ENCODE measurements at places on chromosomes 1 and 21. TPM values are rescaled to one million over a fixed set of nuclear protein-coding genes. Genes with fewer than 3 reads are reported as not detected.

- DNase-seq, result no peak
Measured at GRCh38 chr1:20086800-20087199, 16.8 kb downstream of the PLA2G5 start.

DNA sequence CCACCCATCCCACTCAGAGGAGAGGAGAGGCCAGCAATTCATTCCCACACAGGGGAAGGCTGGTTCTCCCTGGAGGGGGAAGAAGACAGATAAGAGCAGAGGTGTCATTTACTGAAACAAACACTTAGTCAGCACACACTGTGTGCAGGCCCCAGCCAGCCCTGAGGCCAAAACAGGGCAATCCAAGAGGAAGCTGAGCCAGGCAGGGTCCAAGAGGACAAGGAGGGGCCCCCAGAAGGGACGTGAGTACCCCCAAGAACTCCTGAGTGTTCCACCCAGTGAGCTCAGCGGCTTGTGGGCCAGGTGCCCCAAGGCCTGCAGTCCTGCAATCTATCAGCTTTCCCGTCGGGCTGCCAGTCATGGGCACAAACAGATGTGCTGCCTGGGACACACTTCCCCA is 15.8 kb downstream of the ADGRB2 start:
- DNase-seq, result no peak

DNA sequence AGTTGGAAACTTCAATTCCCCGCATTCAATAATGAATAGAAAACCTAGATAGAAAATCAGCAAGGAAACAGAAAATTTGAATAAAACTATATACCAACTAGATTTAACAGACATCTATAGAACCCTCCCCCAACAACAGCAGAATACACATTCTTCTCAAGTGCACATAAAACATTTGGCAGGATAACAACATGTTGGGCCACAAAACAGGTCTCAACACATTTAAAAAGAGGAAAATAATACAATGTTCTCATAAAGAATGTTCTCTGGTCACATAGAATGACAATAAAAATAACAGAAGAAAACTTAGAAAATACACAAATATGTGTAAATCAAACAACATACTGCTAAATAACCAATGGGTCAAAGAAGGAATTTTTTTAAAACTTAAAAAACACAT is 24.9 kb downstream of the ITGB3BP start:
- no peak for DNase-seq

- no peak for DNase-seq
Measured at GRCh38 chr1:31234123-31234708, 5.5 kb downstream of the NKAIN1 start.

The NBPF10 gene
- total RNA-seq, result 4.8 TPM

The POLR3GL gene
- 26.4 TPM for total RNA-seq

DNA sequence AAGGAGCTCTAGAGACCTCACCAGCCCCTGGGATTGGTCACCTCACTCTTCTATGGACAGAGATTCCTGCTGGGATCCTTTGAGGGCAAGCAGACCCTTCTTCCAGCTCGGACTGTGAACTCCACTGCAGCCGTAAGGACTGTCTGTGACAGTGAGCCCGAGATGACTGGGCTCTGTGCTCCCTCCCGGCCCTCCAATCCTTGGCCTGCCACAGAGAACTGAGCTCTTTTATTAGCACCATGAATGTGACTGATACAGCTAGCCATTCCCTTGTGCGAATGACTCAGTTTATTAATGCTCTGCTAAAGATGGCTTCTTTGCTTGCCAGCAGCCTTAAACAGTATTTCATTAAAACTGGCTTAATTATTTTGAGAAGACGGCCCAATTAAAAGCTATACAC is 194.6 kb upstream of the LMO4 start:
- DNase-seq, result no peak

The PEAR1 gene
- 17.4 TPM for total RNA-seq

DNA sequence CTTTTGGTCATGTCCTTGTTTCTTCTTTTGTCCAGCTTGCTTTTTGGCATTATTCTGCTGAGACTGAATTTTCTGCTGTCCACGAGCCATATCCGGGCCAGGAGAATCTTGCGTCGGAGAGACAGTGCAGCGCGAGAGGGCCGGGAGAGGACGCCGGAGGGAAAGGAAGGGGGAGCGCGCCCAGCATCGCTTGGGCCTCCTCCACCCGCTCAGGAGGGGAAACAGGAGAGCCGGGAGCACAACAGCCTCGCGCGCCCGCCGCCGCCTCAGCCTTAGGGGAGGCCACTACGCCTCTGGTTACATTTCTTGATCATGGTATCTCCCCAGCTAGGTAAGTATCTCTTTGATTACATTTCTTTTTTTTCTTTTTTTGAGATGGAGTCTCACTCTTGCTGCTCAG is 7.4 kb upstream of the DEGS1 start:
- peak; percentile 89 for DNase-seq

DNA sequence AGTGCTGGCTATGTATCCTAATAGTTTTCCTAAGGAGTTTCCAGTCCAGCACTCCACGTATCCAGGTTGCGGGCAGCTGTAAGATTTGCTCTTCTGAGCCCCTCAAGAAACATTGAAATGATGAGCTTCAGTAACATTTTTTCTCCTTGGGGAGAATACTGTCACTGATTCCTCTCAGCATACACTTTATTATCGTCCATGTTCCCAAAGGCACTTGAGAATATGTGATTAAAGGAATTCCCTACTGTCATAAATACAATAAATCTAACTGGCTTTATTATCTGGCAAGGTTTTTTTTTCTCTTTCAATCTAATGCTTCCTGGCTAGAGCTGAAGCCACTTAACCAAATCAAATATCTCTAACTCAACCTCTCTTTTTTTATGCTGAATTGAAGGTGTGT is 359.2 kb upstream of the PKN2 start:
- DNase-seq, result no peak
